ENCODE measurements at places on chromosomes 13 and 19.
A peak's percentile ranks its signal among the peaks of the same experiment; 100 is the strongest.

DNA sequence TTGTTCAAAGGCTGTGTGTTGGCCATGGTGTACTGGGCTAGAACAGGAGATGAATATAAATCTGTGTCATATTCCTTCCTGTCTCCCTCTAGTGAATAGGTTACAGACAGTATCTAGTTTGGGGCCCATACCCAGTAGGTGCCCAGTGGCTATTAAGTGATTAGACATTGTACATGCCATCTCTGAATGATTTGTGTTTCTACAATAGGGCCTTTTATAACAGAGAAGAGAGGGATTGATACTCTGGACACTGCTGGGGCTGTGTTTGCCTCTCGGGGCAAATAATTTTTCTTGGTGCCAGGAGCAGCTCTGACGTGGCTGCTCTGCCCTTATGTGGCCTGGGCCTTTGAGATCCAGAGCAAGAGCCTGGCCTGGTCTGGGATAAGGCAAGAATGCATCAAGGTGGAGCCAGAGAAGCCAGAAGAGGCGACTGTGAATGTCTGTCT lies 403.1 kb downstream of the SPRY2 start:
- no peak for DNase-seq

- DNase-seq, result no peak
These were observed 36.9 kb downstream of the EFNB2 start for GRCh38 chr13:106498571-106498970.

- no peak for DNase-seq
These were observed 402.3 kb upstream of the SLITRK6 start for GRCh38 chr13:86201477-86201876.

DNA sequence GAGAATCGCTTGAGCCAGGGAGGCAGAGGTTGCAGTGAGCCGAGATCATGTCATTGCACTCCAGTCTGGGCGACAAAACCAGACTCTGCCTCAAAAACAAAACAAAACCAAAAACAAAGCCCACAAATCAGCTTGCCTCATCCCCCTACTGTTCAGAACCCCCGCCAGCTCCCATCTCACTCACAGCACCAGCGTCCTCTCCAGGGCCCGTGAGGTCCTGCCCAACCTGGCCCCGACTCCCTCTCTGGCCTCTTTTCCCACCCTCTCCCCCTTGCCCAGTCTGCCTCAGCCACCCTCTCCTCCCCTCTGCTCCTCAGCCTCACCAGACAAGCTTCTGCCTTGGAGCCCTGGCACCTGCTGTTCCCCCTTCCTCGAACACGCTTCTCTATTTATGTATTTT lies 3.8 kb downstream of the SLC8A2 start:
- no peak for DNase-seq

DNA sequence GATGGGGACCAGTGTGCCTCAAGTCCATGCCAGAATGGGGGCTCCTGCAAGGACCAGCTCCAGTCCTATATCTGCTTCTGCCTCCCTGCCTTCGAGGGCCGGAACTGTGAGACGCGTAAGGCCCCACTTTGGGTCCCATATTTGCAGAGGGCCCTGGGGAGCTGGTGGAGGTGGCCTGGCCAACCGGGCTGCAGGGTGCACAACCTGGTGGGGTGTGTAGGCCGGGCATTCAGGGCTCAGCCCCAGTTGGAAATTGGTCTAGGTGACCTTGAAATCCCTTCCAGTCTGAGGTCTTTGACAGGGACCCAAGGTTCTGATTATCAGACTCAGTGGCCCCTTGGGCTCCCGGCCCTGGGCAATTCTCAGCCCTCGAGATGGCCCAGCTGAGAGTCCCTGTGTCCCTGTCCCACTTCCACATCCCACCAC lies 8.3 kb downstream of the F7 start:
- no peak for DNase-seq

- DNase-seq, result no peak
These were observed 53.1 kb downstream of the FOXO1 start for GRCh38 chr13:40613192-40613818.

DNA sequence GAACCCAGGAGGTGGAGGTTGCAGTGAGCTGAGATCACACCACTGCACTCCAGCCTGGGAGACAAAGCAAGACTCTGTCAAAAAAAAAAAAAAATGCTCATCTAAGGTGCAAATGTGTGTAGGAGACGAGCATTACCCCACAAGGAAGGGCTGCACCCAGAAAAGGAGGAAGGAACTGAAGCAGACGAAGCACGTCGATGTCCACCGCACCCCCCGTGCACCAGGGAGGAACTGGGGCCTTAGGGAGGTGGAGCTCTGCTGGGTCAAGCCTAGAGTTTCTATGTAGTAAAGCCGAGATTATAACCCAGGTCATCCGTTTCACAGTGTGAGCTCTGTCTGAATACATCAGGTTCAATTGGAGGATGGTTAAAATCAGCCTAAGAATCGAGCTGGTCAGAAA lies 1.1 kb downstream of the VSTM1 start:
- DNase-seq, result no peak

DNA sequence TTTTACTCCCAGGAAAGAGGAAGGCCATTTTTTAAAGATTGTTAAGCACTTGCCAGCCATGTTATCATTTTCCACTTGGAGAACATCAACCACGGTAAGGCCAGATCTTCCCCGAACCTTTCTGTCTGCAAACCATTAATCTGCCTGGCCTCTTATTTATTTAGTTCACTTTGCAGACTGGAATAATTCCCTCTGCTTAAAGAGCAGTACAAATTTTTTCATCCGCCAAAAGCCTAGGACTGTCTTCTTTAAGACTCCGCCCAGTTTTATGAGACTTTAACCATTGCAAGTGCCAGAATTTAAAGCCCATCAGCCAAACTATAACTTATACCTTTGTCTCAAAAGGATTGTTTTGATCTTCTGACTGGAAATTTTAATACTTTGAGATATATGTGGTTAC lies 426.3 kb downstream of the KCTD12 start:
- DNase-seq, result no peak

DNA sequence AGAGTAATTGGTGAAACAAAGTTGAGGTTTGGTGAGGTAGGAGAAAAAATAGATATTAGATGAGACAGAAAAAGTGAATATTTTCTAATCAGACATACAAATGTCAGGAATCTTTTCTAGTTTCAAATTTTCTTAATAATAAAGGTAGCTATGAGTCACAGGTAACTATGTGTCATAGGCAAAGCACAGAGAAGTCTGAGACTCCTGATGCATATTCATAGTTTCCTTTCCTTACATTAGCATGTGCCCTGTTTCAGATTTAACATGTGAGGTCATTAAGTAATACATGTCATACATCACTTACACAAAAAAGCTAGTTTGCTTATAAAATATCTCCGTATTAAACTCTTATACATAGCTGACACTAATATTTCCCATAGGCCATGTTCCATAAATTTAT lies 1141.3 kb upstream of the PCDH20 start:
- DNase-seq, result no peak

- DNase-seq, result peak; percentile 49
These were observed 333.1 kb downstream of the GPC6 start for GRCh38 chr13:93559718-93560117.

Measured in NCI-H446 (cell line).